ENCODE measurements at places on chromosomes 7 and 10. TPM values are rescaled to one million over a fixed set of nuclear protein-coding genes. Genes with fewer than 3 reads are reported as not detected.

DNA sequence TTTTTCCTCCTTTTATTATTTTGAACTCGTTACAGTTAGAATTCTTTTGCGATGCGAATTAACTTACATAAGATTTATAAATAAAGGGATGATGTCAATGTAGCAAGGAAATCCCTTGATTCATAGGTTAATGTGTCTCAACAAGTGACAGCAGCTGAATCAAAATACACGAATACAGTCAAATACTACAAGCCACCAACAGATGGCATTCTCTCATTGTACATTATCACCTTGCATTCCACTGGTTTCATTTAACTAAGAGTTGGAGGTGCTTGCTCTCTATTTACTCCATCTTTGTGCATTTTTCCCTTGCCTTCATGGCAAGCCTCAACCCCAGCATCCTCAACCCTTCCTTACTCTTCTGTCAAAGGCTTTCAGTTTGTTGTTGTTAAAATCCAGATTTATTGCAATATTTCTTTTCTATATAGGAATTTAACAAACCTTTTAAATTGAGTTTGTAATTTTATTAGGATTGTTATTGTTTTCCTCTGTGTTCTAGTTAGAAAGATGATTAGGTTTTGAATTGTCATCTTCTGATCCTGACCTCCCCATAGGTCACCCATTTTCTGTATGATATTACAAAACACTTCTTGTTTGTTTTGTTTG, 78.3 kb downstream of the SLC25A40 start:
- no peaks in the 10 kb centered on the region for H3K36me3 ChIP-seq
- H3K27me3 ChIP-seq: no peaks in the 10 kb centered on the region
- DNase-seq: no peak
- no peak overlapping the region for H3K4me3 ChIP-seq
- H3K27ac ChIP-seq: no peak overlapping the region

- no peaks in the 10 kb centered on the region for H3K27me3 ChIP-seq
- no peak for DNase-seq
- H3K36me3 ChIP-seq: no peaks in the 10 kb centered on the region
Measured at GRCh38 chr10:76774987-76775603, 862.5 kb downstream of the KCNMA1 start.

DNA sequence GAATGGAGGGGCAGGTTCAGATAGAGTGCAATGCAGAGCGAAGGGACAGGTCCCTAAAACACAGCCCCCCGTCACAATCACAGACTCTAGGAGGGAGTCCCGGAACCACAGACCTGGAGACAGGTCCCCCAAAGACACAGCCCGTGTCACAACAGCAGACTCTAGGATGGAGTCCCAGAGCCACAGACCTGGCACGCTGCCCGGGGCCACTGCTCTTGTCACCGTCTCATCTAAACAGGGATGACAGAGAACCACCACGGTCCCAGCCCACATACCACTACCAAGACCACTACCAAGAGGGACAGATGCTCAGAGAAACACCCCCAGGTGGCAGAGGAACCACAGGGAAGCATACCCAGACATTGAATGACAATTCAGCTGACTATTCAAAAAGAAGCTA, 183.9 kb downstream of the TCERG1L start:
- H3K27me3 ChIP-seq: no peaks in the 10 kb centered on the region
- DNase-seq: no peak
- H3K36me3 ChIP-seq: no peaks in the 10 kb centered on the region
- H3K4me1 ChIP-seq: no peaks in the 10 kb centered on the region
- H3K4me3 ChIP-seq: no peak overlapping the region

- no peaks in the 10 kb centered on the region for H3K4me1 ChIP-seq
- DNase-seq: peak; percentile 47
- H3K36me3 ChIP-seq: no peaks in the 10 kb centered on the region
- H3K27me3 ChIP-seq: no peaks in the 10 kb centered on the region
Measured at GRCh38 chr10:26621889-26622711, 75.4 kb upstream of the PDSS1 start.

DNA sequence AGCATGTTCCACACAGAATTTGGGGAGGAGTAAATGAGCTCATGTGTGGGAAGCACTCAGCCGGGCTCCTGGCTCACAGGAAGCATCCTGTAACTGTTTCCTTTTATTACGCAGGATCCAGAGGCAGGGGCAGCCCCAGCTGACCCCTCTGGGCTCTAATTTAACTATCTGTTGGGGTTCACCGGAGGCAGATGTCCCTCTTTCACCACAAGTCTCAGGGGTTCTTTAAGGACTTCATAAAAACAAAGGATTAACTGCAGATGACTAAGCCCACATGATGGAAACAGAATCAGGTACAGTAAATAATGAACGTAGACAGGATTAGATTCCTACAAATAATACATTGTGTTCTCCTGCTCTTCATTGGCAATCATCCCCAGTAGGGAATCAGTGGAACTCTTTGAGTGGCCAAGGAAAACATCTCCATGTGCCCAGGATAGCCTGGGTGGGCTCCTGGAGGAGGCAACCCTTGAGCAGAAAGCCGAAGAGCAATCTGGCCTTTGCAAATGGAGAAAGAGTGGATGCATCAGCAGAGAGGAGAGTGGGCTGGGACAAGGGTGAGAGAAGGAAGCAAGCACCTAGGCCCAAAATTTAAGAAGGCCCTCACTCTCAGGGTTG, 24.6 kb downstream of the TBXAS1 start:
- no peak overlapping the region for H3K4me3 ChIP-seq
- peak overlapping the region; percentile 45 for H3K27ac ChIP-seq
- peak; percentile 18 for DNase-seq
- no peaks in the 10 kb centered on the region for H3K36me3 ChIP-seq
- peaks cover 8% of the 10 kb centered on the region for H3K4me1 ChIP-seq
- H3K27me3 ChIP-seq: no peaks in the 10 kb centered on the region

TUBAL3 gene
- 12.8 TPM for total RNA-seq

- H3K27ac ChIP-seq: peak overlapping the region; percentile 75
- H3K36me3 ChIP-seq: no peaks in the 10 kb centered on the region
Measured at GRCh38 chr7:5691606-5692005, 89.9 kb downstream of the RNF216 start.

DNA sequence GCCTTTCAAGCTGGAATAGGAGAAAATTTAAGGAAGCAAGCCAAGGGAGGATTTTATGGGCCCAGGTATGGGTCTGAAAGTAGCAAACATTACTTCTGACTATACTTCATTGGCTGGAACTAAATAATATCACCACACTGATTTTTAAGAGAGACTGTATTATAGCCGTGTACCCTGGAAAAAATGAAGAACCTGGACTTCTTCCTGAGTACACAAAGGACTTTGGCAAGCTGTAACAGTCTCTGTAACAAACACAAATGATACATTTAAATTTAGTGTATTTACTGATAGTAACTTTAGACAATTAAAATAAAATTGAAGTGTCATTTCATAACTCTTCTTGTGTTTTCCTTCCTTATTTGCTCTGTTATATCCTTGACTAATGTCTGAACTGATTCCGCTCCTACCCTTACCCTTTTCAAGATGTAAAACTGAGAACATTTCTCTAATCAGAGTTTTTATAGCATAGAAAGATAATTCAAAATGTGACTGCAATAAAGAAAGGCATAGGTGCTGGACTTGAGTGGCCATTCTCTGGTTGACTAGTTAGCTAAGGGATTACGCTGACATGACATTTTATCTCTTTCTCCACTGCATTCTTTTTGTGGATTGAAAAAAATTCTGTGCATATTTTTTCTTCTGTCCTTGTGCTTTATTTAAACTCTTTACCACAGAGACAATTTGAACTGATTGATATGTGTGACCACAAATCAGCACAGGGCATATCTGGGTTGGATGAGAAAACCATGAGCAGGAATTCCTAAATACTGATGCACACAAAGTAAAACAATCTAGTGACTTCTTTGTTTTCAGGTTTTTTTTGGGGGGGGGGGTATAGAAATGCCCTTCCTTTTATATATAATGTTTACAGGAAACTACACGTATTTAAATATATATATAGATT, 349.7 kb downstream of the MDFIC start:
- H3K4me3 ChIP-seq: no peak overlapping the region
- H3K4me1 ChIP-seq: no peaks in the 10 kb centered on the region
- no peaks in the 10 kb centered on the region for H3K36me3 ChIP-seq
- no peaks in the 10 kb centered on the region for H3K27me3 ChIP-seq
- no peak overlapping the region for H3K27ac ChIP-seq

DNA sequence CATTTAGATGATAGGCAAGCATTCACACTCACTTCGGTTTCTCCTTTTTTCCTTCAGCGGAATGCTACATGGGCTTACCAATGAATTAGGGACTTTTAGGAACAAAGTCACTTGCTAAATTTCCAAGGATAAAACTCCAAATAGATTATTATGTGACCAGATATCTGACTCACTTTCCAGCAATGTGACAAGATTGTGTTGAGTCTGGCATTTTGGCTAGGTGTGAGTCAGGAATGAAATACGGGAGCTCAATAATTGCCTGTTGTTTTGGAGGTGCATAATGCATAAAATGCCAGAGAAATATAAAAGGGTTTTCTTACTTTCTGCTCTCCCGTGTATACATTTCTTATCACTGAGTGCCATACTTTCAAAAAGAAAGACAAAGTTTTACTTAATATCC, 721.1 kb downstream of the KCNMA1 start:
- H3K36me3 ChIP-seq: no peaks in the 10 kb centered on the region
- DNase-seq: no peak
- no peak overlapping the region for H3K4me3 ChIP-seq
- H3K27me3 ChIP-seq: no peaks in the 10 kb centered on the region
- no peaks in the 10 kb centered on the region for H3K4me1 ChIP-seq

DNA sequence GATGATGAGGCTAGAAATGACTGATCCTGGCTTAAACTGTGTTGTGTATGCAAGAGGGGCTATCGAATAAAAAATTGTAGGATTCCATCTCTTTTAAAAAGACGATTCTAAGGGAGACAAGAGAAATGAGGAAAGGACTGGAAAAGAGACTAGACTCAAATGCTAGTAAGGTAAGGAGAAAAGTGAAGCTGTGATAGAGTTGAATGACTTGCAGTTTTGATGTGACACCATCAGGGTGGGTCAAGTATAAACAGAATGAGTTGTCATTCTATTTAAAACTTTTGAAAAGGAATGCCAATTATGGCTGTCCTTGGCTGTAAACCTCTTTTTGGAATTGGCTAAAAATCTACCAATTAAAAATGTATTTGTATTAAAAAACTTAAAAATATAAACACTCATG, 184.5 kb upstream of the PHF14 start:
- H3K36me3 ChIP-seq: no peaks in the 10 kb centered on the region
- no peak for DNase-seq
- H3K4me1 ChIP-seq: no peaks in the 10 kb centered on the region
- no peak overlapping the region for H3K4me3 ChIP-seq
- H3K27me3 ChIP-seq: no peaks in the 10 kb centered on the region

- H3K4me1 ChIP-seq: no peaks in the 10 kb centered on the region
- no peak overlapping the region for H3K4me3 ChIP-seq
- H3K27ac ChIP-seq: no peak overlapping the region
- H3K27me3 ChIP-seq: no peaks in the 10 kb centered on the region
Measured at GRCh38 chr10:13414855-13415254, 66.8 kb upstream of the SEPHS1 start.

DNA sequence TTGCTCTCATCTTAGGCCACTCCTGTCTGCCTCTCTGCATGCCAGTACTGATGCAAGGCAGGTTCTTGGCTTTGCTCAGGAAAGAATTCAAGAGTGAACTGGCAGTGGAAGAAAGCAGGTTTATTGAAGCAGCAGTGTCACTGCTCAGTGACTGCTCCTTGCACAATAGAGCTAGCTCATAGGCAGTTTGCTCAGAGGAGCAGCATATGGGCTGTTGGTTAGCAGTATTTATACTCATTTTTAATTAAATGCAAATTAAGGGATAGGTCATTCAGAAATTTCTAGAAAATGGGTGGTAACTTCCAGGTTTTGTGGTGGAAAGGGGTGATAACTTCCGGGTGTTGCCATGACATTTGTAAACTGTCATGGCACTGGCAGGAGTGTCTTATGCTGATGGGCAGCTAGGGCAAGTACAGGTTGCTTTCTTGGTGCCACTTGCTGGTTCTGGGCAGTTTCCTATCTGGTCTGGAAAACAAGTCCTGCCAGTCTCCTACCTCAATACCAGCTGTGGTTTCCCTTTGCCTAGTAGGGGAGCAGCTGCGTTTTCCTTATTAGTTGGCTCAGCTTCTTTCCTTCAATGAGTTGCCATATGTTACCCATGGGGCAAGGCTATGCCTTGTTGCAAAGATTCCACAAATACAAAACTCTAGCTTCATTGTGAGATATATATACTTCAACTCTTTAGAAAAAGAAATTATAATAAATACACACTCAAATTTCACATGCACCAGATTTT, 64.8 kb upstream of the CALD1 start:
- H3K4me1 ChIP-seq: no peaks in the 10 kb centered on the region
- no peaks in the 10 kb centered on the region for H3K36me3 ChIP-seq
- no peak for DNase-seq
- H3K27ac ChIP-seq: no peak overlapping the region
- H3K27me3 ChIP-seq: no peaks in the 10 kb centered on the region

DNA sequence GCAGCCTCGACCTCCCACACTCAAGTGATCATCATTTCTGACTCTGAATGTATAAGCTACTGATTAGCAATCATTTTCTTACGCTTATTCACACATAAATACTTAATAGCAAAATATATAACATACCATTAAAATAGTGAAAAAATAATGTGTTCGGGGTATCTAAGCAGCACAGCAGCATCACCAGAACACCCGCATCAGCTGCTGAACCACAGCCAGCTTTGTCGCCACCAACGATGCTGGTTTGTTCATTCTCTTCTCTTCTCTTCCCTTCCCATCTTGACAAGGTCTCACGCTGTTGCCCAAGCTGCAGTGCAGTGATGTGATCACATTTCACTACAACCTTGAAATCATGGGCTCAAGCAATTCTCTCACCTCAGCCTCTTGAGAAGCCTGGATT, 425.1 kb upstream of the LRGUK start:
- no peaks in the 10 kb centered on the region for H3K27me3 ChIP-seq
- H3K27ac ChIP-seq: no peak overlapping the region
- H3K4me3 ChIP-seq: no peak overlapping the region
- H3K4me1 ChIP-seq: no peaks in the 10 kb centered on the region

DNA sequence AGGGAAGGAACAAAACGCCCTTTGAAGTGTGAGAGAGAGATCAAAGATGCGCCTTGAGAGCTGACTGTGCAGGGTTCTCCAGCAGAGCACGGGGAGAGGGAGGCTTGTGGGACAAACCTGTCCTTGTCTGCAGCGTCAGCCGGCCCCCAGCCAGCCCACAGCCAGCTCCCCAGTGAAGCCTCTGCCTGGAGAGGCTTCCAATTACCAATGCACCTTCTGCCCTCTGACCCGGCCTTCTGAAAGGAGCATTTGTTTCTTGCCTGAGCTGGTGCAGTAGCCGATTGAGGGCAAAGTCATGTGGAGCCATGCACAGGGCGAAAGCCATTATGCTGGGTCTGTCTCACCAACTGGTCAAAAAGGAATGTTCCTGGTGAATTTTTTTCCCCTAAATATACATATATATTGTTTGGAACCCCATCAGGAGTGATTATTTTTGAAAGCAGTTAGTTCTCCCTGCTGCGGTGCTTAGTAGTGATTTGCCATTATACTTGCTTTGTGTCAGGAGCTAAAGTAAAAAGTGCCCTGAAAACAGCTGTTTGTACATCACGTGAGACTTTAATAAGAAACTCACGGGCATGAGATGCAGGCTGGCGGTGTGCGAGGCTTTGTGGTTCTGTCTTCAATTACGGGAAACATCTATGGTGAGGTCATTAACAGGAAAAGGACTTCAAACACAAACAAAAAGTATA, 268.6 kb downstream of the KLF6 start:
- DNase-seq: no peak
- no peak overlapping the region for H3K27ac ChIP-seq
- no peaks in the 10 kb centered on the region for H3K36me3 ChIP-seq
- H3K4me3 ChIP-seq: no peak overlapping the region

GRCh38 chr10:116835658-116836057, 13.6 kb upstream of the ENO4 start:
- no peaks in the 10 kb centered on the region for H3K4me1 ChIP-seq
- no peaks in the 10 kb centered on the region for H3K27me3 ChIP-seq
- no peak overlapping the region for H3K27ac ChIP-seq
- no peaks in the 10 kb centered on the region for H3K36me3 ChIP-seq
- no peak for DNase-seq

EZH2 gene
- total RNA-seq: 13.4 TPM

Measured in colonic mucosa (tissue), 4 donors.